ENCODE measurements at places on chromosomes 16 and 17.

GRCh38 chr16:9126609-9127008 is 35.2 kb downstream of the HAPSTR1 start:
- no peak for DNase-seq

- DNase-seq = no peak
These were observed 11.7 kb downstream of the MYH10 start for GRCh38 chr17:8618825-8619224.

- no peak for DNase-seq
These were observed 60.5 kb downstream of the ADAMTS18 start for GRCh38 chr16:77374384-77374783.

- DNase-seq = no peak
These were observed 6.3 kb downstream of the TBX2 start for GRCh38 chr17:61405686-61406536.

GRCh38 chr17:77564278-77564920 is 394.1 kb upstream of the TNRC6C start:
- DNase-seq = no peak

DNA sequence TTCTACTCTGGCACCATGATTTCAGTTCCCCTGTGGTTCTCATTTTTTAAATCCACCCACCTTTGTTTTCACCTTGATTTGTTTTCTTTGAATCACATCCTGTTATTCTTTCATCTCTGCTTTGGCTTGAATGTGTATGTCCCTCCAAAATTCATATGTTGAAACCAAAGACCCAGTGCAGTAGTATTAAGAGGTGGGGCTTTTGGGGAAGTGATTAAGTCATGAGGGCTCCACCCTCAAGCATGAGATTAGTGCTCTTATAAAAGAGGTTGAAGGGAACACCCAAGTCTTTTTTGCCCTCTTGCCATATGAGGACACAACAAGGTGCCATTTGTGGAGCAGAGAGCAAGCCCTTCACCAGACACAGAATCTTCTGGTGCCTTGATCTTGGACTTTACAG is 382.3 kb downstream of the SLC39A11 start:
- no peak for DNase-seq

DNA sequence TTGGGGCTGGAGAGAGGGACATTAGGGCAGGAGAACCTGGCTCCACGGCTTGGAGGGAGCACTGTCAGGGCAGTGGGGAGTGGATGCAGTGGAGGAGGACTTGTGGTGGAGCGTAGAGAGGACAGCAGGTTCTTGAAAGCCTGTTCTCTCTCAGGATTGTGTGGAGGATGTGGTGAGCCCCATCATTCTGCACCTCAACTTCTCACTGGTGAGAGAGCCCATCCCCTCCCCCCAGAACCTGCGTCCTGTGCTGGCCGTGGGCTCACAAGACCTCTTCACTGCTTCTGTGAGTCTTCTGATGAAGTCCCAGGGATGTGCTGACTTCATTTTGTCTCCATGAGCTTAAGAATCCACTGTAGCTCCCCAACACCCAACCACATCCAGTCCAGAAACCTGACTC is 13.5 kb downstream of the COX6A2 start:
- no peak for DNase-seq
